Activated CD8-positive, alpha-beta T cell treated with anti-CD3 and anti-CD28 coated beads for 36 hours (primary cell): ENCODE measurements at places on chromosomes 12 and 14. TPM values are rescaled to one million over a fixed set of nuclear protein-coding genes. Genes with fewer than 3 reads are reported as not detected.

RFX4 gene
- total RNA-seq: not detected

LMNTD1 gene
- total RNA-seq: not detected

TSHR gene
- 0.31 TPM for total RNA-seq

DNA sequence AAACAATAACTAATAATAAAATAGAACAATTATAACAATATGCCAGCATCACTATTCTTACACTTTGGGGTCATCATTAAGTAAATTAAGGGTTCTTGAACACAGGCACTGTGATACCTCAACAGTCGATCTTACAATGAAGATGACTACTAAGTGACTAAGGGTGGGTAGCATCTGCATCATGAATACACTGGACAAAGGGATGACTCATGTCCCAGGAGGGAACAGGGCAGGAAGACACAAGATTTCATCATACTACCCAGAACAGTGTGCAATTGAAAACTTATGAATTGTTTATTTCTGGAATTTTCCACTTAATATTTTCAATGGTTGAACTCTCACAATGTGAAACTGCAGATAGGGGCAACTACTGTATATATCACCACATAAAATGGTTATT lies 19.7 kb downstream of the TSPAN19 start:
- no peak for DNase-seq
- no peak overlapping the region for H3K27ac ChIP-seq
- H3K4me1 ChIP-seq: no peaks in the 10 kb centered on the region
- H3K27me3 ChIP-seq: peaks cover 2% of the 10 kb centered on the region
- no peaks in the 10 kb centered on the region for H3K36me3 ChIP-seq
- no peak overlapping the region for H3K4me3 ChIP-seq

- no peaks in the 10 kb centered on the region for H3K4me1 ChIP-seq
- H3K27ac ChIP-seq: no peak overlapping the region
- H3K27me3 ChIP-seq: no peaks in the 10 kb centered on the region
These were observed 116.9 kb downstream of the SCFD1 start for GRCh38 chr14:30738978-30739377.
